ENCODE measurements at places on chromosomes 2 and 18.
A peak's percentile ranks its signal among the peaks of the same experiment; 100 is the strongest.

- DNase-seq = no peak
Measured at GRCh38 chr2:233380132-233380895, 26.0 kb downstream of the DGKD start.

GRCh38 chr2:144159240-144159639, 360.7 kb downstream of the ZEB2 start:
- DNase-seq = no peak

- DNase-seq = peak; percentile 25
Measured at GRCh38 chr2:168773719-168774521, 28.5 kb upstream of the NOSTRIN start.

DNA sequence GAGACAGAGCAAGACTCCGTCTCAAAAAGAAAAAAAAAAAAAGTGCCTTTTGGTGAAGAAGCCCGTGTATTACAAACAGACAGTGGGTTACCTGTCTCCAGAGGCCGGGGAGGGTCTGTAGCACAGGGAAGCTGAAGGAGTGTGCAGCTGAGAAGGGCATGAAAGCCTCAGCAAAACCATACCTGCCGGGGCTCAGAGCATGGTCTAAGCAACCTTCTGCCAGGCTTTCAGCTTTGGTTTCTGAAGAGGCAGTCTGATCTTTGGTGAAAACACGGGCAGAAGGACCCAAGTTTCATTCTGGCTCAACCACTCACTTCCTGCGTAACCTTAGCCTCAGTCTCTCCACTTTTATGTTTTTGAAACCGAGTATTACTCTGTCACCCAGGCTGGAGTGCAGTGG, 21.5 kb downstream of the SH2D6 start:
- DNase-seq = no peak

DNA sequence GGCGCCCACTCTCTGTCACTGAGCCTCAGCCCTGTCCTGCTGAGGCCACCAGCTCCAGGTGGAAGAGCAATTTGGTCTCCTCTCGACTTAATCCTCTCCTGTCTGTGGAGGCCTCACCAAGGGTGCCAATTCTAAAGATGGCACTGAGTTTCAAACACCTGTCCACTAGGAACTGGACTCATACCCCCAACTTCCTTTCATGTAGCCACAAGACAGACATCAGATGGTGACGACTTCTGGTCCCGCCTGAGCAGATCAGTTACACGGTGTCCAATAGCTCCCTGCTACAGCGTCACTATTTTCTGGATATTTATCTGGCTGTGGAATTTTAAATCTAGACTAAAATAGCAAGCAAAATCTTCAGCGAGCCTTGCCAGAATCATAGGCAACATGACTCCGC, 24.5 kb upstream of the SP5 start:
- no peak for DNase-seq

DNA sequence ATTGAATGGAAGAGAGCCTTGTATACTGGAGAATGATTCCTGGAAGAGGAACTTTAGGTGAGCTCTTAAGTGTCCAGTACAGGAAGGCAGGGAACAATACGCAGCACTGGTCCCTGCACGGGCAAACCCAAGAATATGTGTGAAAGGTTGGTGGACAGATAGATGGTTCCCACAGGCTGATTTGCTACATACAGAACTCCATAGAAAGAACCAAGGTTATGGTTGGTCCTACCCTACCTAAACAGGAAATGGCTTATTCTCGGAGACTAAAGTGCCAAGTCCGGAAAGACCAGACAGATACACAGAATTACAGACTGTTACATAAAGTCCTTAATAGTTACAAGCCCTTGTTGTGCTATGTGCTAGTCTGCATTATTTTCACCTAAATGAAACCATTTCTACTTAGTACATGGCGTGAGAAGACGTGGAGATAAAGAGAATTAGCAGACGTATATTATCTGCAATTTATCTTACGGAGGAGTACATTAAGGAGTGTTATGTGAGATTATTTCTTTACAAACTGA, 1.2 kb downstream of the REV1 start:
- DNase-seq = no peak

- no peak for DNase-seq
Measured at GRCh38 chr2:157107877-157108276, 149.6 kb upstream of the GALNT5 start.

DNA sequence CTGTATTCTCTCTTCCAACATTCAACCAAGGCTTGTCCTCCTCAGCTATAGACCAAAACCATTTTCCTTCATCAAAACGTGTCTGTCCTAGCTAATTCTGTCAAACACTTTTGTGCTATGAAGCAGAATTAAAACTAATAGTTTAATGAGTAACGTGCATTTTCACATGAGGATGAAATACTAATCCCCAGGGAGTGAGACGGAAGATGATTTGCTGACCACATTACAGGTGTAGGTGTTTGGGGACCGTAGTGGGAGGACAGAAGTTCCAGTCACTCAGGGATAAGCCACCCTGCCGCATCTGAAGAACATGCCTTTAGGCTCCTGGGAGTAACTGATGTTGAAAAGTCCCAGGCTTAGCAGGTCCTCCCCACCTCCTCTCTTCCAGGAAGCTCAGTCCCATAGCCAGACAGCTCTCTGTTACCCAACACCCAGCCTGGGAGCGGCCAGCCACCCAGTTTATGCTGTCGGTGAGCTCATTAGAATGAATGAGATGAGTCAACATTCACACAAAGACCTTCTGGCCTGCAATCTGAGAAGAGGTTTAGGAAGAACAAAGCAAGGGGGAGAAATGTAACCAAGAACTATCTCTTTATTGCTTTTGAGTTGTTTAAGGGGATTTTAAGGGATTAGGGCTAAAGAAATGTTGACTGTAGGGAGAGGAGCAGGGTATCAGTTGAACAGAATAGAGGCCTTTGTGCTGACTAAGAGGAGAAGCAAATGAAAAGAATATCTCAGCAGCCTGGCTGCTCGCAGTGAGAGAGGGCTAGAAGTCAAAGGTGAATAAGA, 122.5 kb downstream of the FOXI3 start:
- no peak for DNase-seq

- no peak for DNase-seq
Measured at GRCh38 chr2:150371044-150371818, 116.2 kb downstream of the RND3 start.

GRCh38 chr2:30721241-30721640, 86.0 kb downstream of the CAPN13 start:
- no peak for DNase-seq

- no peak for DNase-seq
Measured at GRCh38 chr2:121689356-121689755, 40.1 kb upstream of the CLASP1 start.

- no peak for DNase-seq
Measured at GRCh38 chr18:36312806-36313395, 15.4 kb downstream of the FHOD3 start.

- DNase-seq = no peak
Measured at GRCh38 chr2:211981451-211981850, 557.2 kb downstream of the ERBB4 start.

GRCh38 chr2:25697559-25698341, 24.4 kb upstream of the DTNB start:
- no peak for DNase-seq

GRCh38 chr2:106358081-106358480, 110.1 kb downstream of the RGPD3 start:
- DNase-seq = no peak

DNA sequence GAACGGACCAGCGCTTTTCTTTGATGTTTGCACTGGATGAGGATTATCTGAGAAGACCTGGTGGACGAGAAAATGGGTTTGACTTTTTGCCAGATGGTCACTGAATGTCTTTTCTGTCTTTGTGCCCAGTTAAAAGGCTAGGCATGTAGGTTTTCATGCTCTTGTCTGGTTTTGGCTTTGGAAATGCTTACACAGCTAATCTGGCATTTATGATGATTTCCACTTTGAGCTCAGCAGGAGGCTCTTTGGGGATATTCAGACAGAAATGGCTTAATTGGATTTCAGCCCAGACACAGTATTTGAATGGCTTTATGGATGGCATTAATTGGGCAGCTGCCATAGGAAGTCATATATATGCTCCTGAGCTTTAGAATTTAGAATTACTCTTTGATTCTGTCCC, 59.6 kb downstream of the NCK2 start:
- no peak for DNase-seq

DNA sequence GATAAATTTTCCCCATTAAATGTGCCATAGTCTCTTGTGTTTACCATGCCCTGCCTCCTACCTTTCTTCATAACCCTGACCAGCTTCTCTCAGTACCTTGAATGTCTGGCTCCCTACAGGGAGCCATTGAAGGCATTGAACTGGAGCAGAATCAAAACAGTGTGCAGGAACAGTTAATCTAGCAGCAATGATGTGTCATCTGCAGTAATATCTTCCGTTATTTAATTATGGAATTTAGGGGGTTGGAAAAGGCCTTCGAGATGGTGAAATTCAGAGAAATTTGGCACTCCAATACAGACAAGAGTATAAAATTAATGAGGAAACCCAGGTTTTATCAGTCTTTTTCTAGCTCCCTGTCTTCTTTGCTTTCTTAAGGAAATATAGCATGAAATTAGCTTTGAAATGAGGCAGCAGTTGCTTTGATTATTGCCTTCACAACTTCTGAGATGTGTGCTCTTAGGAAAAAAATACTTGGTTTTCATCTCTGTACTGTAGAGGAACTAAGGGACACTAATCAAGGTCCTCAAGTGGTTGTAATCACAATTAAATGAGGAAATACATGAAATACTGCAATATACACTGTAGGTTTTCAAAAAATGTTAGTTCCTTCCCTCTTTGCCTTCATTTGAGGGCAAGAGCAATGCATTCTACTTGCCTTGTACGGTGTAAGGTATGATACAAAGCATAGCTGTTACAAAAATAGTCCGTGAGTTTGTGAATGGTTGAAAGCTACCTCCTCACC, 369.1 kb downstream of the SETBP1 start:
- DNase-seq = no peak

DNA sequence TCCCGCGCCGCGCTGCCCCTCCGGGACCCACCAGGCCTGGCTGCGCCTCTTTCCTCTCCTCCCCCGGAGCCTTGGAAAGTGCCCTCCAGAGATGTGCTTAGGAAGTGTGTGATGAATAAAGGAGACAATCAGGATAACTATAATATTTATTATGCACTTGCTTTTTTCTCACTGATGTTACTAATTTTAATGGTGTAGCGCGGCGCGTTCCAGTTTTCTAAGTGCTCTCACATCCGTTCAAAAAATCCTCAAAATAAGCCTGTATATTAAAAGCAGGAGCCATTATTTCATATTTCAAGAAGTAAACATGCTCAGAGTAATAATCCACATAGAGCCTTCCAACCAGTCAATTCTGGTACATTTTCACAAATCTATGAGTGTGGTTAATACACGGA, 941 bp upstream of the MPPE1 start:
- no peak for DNase-seq

DNA sequence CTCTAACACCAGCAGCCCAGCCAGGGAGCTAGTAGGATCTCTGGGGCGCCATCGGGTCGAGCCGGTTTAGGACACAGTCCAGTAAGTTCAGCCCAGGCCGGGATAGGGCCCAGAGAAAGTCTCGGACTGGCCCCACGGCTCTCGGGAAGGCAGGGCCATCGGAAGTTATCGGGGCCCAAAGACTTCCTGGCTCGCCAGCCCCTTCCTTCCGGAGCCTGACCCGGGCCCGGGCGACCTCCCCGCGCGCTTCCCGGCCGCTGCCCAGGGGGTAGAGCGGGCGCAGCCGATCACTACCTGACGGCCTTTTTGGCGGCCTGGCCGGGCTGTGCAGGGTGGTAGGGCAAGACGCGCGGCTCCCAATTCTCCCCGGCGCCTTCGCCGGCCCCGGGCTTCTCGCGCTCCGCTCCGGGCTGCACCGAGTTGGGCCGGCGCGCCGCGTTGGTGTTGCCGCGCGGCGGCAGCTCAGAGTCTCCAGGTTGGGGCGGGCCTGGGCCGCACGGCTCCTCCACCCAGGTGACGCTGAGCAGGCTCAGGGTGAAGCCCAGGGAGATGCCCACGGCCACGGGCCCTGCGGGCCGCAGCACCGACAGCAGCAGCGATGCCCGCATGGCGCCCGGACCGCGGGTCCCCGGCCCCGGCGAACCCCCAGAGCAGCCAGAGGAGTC, 546 bp downstream of the CHPF start:
- DNase-seq = no peak

DNA sequence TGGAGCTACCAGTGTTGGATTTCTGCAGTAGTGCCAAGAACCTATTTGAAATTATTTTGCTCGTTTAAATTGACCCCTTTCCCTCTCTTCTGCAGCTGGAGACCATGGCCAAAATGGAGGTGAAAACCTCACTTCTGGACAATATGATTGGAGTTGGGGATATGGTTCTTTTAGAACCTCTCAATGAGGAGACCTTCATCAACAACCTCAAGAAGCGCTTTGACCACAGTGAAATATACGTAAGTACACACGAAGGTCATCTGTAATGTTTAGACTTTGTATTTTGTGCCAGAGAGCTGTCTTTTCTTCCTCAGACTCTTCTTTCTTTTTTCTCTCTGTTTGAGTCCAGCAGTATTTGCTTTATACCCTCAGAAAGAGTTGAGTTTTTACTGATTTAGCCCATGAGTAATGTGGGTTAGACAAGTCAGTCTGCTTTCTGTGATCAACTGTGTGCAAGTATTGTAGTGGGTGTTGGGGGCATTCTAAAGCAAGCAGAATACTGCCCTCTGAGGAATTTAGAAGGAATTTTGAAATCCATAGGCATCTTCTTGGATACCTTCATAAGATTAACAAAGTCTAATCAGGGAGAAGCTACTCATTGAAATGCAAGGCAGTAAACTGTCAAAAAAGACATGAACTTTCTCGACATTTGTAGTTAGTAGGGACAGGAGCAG, 31.7 kb downstream of the MYO1B start:
- DNase-seq = no peak

GRCh38 chr2:212752730-212753351, 214.2 kb upstream of the ERBB4 start:
- no peak for DNase-seq

GRCh38 chr2:95530734-95531133, 46.2 kb upstream of the TRIM43B start:
- no peak for DNase-seq

DNA sequence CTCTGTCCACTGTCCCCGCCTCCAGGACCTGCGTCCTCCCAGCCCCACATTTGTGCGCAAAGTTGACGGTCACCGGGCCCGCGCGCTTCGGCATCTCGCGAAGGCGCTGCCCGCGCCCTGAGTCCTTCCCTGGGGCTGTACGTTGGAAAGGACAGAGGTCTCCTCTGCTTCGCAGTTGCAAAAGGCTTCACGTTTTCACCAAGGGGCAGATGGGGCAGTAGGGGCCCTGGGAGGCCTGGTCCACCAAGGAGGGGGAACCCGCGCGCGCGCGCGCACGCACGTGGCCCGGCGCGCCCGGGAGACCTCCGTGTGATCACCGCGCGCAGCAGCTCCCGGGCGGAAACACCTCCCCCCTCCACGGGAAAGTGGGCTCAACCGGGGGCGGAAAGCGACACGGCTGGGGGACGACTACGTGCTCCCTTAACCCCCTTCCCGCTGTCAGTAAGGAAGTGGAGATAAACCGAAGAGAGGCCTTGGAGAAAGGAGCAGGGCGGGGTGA, 21.9 kb downstream of the TEX44 start:
- DNase-seq = peak; percentile 20
